ENCODE measurements at places on chromosomes 2 and 18.

DNA sequence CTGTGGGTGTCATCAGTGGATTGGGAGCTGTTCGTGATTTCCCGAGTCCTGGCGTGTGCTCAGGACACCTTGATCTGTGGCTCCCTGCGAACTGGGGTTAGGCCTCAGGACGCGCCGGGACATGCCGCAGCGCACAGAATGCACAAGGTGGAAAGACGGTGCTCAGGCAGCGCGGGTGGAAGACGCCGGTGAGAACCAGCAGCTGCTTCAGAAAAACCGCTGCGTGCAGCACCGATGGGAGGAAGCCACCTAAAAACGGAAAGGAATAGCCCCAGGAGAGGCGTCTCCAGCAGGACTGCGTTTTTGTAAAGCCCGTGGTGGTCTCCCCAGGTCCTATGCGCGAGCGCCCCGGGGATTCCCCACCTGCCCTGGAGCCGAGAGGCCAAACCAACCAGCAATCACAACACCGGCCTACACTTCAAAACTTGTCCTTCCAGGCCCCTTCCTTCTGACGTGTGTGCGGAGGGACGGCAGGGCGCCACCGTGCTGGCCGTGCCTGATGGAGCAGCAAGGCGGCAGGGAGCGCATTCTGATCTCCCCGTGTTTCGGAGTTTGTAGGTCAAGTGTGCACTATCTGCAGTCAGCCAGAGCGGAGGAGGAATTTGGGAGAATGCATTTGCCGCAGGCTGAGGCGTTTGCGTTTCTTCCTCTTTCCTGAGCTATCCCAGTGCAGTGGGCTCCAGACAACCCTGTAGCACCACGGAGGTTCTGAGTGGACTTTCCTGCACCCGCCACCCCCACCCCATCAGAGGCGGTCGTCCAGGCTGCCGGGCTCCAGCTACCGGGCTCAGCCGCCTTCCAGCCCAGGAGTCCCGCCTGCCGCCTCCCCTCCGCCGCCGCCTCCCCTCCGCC is 32.2 kb downstream of the RTP5 start:
- no peak for DNase-seq

- no peak for DNase-seq
These were observed 634.2 kb upstream of the TMEFF2 start for GRCh38 chr2:192828947-192829346.

- DNase-seq = no peak
These were observed 3.0 kb upstream of the ASPRV1 start for GRCh38 chr2:69964353-69964841.

DNA sequence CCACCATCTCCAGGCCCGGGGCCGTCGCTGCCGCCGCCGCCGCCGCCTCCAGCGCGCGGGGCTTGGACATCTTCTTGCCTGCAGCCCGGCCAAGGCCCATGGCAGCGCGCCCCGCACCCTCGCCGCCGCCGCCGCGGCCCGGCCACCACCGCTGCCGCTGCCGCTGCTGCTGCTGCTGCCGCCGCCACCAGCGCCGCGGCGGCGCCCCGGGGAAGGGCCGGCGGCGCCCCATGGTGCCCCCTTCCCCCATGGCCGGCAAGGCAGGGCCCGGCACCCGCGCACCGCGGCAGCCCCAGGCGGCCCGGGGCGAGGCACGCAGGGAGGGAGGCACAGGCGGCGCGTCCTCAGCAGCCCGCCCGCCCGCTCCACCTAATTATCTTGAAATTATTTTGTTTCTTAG is 3057.4 kb downstream of the RPIA start:
- no peak for DNase-seq

DNA sequence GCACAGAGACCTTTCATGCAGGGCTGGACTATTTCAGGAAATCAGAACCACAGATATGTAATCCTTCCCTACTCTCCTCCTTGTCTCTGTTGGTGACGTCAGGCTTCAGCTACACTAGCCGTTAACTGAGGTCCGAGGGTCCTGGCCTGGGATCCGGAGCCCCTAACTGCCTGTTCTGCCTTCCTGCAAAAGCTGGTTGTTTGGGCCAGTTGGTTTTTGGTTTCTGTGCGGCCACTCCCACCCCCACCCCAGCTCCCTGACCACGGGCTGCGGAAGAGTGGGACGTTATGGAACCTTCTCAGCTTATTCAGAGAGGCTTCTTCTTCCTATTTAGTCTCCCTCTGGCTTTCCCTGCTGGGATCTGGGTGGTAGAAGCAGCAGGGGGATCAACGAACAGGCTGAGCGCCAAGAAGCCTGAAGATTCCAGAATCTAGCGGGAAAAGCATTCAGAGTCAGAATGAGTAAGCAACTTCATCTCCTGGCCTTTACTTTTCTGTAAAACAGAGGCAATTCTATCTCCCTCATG is 49.3 kb upstream of the ROCK2 start:
- no peak for DNase-seq

DNA sequence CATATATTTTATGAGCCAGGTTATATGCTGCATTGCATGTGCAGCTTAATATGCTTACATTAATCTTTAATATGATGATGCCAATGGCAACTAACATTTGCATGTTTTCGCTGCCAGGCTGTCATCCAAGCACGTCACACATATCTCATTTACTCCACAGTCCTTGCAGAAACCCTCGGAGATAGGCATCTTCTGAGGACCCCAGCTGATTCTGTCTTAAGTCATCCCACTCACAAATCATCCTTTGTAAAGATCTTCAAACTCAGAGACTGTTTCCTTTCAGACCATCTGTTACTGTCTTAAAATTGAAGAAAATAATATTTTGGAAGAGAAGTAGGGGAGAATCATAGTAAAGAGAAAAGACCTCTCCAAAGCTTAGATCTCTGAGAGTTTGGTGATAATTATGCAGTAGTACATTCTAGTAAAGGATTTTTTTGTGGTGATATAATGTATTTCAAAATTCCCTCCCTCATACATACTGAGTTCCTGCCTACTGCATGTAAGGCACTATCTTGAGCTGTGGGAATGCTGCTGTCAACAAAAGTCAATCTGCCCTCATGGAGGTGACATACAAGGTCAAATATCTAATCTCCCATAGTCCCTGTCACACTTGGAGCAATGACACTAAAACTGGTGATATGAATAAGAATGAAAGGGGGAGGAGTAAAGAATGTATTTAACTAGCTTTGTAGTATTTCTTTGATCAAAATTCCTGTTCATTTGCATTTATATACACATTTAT is 11.0 kb downstream of the ITGA4 start:
- DNase-seq = no peak

DNA sequence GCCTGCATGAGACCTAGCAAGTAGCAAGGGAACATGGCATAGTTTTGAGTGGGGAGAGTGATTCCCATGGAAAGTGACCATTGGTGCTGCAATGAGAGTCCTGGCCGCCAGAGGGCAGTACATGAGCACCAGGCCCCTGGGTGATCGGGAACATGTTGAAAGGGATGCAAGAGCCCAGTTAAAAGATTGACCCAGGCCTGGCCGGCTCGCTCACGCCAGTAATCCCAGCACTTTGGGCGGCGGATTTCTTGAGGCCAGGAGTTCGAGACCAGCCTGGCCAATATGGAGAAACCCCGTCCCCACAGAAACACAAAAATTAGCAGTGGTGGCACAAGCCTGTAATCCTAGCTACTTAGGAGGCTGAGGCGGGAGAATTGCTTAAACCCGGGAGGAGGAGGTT is 22.2 kb downstream of the FAP start:
- peak; percentile 69 for DNase-seq

DNA sequence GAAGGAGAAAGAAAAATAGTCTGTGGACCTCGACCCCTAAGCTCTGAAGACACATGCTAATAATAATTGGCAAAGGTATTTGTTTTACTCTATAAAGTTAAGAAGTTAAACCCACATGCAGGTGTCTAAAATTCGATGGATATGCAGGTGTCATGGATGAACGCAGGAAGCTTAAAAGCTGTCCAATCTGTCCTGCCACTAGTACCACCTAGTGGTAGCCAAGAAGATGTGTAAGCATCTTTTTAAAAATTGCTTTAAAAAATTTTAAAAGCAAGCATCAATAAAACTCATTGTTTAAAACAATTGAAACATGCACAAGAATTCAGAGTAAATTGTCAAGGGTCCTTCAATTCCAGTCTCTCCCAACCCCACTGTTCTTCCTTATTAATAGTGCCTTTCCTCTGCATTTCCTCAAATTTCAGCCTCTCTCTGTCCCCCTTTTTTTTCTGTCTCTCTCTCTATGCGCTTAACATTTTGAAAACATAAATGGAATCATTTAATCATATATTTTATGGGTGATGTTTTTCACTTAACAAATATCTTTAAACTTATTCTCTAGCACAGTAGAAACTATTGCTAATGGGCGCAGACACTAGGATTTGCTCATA is 30.6 kb upstream of the PPP3R1 start:
- peak; percentile 77 for DNase-seq

DNA sequence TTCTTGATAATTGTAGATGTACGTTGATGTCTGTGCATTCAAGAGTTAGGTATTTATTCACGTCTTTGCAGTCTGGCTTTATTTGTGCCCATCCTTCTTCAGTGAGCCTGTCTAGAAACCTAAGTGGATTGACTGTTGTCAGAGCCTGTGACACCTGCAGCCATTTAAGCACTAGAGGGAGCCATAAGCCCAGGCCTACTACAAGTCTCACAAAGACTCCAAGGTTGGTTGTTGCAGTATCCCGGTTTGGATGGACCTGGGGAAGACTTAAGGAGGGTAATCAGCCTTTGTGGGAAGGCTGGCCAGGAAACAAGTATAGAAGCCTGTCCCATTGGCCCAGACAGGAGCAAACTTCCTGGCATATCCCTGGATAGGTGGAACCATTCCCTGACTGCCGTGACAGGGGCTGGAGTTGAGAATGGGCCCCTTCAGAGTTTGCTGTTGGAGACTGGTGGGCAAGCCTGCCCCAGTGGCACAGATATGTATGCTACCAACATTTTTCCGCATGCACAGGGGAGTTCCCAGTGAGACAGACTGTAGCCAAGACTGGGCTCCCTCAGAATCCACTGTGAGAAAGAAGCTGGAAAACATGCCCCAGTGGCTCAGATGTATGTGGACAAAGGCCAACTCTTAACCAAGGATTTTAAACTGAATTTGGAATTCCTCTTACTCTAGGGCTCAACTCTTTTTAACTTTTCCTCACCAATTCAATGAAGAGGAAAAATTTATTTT is 9.3 kb upstream of the LRRC30 start:
- DNase-seq = peak; percentile 95

- DNase-seq = no peak
These were observed 11.4 kb downstream of the CCDC88A start for GRCh38 chr2:55408098-55408882.

GRCh38 chr2:126802774-126803433 is 95.8 kb upstream of the TEX51 start:
- no peak for DNase-seq

DNA sequence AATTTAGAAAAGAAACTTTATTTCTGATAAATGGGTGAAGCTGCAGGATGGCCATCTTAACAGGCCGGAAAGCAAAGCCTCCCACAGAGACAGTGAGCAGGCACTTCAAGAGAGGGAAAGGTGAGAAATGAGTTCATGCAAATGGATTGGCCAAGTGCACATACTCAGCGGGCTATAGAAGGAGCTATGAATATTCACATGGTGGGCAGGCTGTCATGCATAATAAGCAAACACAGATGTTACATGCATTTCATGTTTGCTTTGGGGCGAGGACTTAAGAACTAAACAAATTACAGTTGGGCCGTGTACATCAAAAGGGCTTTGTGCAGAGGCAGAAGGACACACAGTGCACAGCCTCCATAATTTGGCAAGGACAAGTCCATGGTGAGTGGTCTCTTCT is 69.8 kb upstream of the MAL start:
- DNase-seq = peak; percentile 67

DNA sequence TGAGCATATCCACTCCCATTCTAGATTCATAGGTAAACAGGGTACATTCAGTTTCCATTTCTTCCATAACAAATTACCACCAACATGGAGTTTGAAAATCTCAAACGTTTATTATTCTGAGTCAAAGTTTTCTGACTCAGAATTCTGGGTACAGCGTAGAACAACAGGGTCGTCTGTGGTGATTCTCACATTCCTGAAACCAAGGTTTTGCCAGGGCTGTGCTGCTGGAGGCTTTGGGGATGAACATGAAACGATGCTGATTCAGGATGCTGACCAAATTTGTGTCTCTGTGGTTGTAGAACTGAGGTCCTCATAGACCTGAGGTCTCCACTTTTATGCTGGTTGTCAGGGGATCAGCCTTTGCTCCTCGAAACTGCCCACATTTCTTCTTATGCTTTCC is 255.7 kb downstream of the DSEL start:
- no peak for DNase-seq

- no peak for DNase-seq
These were observed 10.9 kb downstream of the GNLY start for GRCh38 chr2:85704800-85705679.

- no peak for DNase-seq
These were observed 188.6 kb upstream of the CDH19 start for GRCh38 chr18:66792466-66792865.

DNA sequence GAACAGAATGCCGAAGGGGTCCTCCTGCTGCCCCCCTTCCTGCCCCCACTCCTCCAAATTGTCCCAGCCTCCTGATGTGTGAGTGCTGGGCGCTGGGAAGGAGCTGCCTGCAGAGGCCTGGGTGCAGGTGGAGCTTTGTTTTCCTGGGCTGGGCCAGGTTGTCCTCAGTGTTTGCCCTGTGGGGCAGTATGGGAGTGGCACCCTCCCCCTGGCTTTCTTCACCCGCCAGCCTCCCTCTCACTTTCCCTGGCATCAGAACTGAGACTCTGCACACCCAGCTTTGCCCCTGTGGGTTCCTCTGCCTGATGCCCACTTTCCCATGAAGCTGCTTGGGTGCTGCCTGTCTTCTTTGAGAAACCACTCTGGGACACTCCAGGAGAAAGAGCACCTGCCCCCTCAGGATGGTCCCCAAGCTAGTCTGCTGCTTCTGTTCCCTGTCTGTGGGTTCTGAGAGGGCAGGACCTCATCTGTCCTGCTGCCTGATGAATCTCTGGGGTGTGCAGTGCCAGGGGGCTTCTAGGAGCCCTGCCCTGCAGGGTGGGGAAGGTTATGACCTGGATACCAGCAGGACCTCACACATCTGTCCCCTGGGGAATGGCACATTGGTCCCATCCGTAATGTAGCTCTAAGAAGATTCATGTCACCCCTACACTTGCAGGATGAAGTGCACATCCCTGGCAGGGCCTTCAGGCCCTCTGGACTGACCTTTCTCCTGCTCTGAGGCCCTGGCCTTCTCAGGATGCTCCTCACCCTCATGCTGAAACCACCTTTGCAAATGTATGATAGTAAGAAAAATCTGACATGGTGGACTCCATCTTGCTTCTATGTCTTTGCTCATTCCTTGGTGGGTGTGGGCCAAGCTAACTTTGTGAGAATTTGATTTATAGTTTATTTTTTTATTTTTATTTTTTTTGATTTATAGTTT is 146.8 kb upstream of the HS6ST1 start:
- no peak for DNase-seq

All from DMS53 (cell line).